ENCODE measurements at places on chromosomes 1 and 21.

DNA sequence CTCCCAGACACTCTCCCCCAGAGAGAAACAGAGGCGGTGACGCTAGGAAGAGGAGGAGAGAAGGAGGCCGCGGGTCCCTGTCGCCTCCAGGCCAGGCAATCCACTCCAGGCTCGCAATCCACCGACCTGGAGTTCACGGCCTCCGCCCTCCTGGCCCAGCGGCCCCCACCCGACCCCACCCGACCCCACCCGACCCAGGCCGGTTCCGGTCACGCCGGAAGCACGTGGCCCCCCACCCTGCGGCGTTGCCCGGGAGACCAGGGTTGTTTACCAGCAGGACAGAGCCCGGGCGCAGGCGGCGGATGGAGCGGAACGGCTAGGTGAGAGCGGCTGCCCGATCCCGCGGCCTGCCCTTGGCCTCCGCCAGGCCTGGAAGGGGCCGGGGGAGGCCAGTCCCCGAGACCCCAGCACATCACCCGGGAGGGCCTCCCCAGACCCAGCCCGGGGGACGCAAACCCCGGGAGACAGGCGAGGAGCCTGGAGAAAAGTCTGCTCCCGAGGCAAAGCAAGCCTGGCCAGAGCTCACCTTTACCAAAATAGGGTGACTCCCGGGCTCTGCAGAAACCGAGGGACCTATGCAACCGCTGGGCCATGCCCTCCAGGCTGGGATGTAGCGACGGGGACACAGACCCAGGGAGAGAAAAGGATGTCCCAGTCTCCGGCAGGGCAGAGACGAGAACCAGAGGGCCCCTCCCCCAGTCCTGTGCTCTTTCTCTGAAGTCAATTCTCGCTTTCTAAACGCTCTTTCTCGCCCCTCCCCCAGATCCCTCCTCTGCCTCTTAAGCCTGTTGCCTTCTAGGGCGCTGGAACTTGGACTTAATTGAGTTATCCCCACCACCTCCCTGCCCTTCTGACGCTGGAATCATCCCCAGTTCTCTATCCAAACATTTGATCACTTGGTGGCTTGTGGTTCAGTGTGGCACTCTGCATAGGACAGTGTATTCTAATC lies at the start of the genes PLA2G2C and UBXN10:
Gene PLA2G2C (minus strand): TSS at position 685 of the 949 bp plus-strand sequence. CDS start 9,155 bp downstream, outside the sequence.
Gene UBXN10 (plus strand): TSS at position 263 of the 949 bp plus-strand sequence. CDS start 4,466 bp downstream, outside the sequence.
- no peak for DNase-seq

GRCh38 chr1:67347688-67348472 lies 40.2 kb downstream of the IL12RB2 start:
- DNase-seq: peak; percentile 75

DNA sequence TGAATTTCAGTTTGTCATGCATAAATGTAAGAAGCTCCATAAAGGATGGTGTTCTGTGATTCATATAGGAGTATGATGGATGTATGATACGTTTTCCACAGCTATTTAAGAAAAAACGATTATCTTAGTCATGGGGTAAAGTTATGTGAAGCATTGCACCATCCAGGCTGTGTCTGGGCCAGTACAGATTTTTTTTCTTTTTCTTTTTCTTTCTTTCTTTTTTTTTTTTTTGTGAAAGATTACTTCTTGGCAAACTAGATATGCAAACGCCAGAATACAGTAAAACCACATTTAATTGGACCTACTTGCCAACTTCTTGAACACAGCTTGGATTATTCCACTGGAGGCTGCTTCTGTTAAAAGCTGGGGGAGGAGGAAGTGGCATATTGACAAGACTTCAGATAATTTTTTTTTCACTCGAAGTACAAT lies 14.9 kb downstream of the ZBTB18 start:
- DNase-seq: no peak

DNA sequence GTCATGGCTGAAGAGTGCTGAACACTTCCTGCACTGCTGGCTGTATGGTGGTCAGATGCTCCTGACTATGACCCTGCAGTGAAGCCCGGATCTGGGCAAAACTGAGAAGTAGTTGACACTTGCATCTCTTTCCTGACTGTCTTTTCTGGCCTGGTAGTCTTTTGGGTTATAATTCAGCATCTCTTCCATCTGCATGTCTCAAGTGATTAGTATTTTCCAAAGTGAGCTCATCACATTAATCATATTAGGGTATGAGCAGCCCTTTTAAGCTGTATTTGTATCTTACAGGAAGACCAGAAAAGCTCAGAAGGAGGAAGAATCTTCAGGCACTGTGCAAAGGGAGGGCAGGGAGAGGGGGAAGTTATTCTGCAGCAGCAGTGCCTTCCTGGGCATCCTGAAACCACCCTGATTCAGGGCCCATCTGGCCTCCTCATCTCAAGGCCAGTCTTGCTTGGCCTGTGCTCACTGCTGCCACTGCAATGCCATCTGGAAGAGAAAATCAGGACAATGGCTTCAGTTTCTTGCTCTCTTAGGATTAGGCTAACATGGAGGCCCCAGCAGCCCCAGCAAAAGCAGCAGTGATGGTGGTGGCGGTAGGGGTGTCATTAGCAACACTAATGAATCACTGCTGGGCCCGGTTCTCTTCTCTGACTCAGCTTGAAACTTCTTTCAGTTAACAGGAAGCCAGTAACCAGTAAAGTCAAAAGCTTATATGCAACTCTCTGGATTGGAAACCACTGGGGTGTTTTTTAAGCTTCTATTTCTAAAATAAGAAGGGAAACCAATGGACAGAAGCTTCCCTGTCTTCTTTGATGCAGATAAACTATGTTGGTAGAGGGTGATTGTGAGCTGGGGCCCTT lies 63.3 kb upstream of the WDR26 start:
- peak; percentile 70 for DNase-seq

GRCh38 chr1:67150931-67151330 lies 15.3 kb upstream of the IL23R start:
- no peak for DNase-seq

DNA sequence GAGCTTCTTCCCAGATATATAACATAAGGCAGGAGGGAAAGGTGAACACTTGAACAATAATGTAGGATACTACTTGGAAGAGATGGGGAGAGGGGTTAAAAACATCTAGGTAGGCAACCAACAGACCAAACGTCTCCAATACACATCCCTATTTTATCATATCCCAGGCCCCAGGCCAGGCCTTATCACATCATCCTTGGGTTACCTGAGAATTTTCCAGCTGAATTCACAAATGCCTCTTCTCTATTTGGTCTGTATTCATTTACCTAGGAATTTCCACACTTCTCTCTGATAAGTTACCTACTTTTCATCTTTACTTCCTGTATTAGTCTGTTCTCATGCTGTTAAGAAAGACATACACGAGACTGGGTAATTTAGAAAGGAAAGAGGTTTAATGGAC lies 141.9 kb upstream of the C1orf21 start:
- no peak for DNase-seq

DNA sequence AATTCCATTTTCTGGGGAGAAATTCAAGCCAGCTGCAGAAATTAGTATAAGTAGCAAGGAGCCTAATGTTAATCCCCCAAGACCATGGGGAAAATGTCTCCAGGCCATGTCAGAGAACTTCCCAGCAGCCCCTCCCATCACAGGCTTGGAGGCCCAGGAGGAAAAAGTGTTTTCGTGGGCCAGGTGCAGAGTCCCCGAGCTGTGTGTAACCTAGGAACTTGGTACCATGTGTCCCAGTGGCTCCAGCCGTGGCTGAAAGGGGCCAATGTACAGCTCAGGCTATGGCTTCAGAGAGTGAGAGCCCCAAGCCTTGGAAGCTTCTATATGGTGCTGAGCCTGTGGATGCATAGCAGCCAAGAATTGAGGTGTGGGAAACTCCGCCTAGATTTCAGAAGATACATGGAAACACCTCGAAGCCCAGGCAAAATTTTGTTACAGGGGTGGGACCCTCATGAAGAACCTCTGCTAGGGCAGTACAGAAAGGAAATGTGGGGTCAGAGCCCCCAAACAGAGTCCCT lies 286.3 kb downstream of the MATN1 start:
- DNase-seq: no peak

DNA sequence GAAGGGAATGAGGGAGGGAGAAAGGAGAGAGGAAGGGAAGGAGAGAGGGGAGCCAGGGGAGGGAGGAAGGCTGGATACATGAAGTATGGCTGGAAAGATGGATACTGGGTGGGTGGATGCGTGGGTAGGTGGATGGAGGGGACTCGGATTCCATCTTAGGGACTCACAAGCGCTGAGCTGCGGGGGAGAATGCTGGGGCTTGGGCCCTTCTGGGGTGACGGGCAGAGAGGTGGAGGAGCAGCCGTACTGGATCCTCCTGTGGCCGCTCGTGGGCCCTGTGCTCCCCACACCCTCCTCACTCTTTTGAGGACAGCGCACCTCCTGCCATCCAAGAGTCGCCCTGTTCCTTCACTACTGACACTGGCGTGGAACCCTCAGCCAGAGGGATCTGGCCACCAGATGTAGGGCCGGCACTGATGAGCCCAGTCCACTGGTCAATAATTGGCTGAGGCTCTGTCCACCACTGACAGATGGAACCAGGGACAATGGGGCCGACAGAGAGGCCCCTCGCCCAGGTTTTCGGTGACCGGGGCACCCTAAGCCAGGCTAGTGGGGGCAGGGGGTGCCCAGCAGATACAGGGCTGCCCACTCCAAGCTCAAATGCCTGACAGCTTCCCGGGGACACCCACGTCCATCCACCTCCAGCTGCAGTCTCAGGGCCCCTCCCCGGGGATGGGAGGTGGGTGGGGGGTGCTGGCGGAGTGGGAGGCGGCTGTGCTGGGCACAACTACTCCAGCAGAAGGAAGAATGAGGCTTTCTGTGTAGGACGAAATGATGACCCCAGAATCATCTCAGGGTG lies 4.4 kb upstream of the ACTRT2 start:
- no peak for DNase-seq

DNA sequence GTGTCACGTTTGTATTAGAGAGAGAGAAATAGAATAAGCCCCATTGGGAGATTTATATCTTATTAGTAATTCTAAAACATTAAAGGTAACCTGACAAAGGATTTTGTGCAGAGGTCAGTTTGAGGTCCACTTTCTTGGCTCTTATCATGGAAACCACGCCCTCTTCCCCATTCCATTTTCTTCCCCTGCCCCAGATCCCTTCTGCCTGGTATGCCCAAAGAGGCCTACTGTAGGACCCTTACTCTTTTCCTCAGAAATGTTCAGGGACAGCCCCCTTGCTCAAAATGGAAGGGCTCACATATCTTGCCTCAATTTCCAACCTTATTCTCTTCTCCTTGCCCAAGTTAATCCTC lies 9.6 kb downstream of the CCDC185 start:
- no peak for DNase-seq

GRCh38 chr1:85398391-85399064 lies 66.4 kb downstream of the DDAH1 start:
- no peak for DNase-seq

DNA sequence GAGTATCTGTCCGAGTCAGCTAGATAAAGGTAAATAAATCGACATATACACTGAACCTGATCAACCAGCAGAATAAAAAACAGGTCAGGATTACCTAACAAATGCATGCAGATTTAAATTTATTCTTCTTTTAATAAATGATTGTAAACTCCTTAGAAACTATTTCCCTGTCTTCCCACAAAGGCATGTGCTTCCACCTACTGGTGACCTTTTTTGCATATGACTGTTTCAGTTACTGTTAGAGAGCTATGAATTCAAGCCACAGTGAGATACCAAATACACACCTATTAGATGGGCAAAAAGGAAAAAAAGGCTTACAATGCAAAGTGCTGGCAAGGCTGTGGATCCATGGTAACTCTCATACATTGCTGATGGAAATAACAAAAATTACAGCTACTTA lies 957.4 kb upstream of the NCAM2 start:
- DNase-seq: no peak

GRCh38 chr1:241081473-241081872 lies 275.5 kb downstream of the RGS7 start:
- no peak for DNase-seq

DNA sequence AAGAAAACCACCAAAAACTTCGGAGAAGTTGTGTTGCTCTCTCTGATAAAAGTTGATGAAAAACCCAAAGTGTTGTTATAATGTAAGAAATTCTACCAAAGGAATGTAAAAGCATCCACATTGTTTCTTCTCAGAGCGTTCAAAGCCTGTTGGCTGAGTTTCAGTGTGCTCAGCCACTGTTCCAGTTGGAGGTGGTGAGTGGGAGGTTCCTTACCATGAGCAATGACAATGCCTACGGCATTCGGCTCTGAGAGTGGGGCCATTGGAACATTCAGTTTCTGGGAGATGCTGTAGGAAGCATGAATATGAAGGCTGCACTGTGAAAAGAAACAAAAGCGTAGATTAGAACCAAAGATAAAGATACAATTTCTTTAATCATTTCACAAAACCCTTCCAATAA lies 20.5 kb upstream of the MYBPHL start:
- no peak for DNase-seq

- no peak for DNase-seq
These were observed 3.8 kb downstream of the TAS1R3 start for GRCh38 chr1:1334835-1335234.

GRCh38 chr1:110787328-110788071 lies 85.4 kb upstream of the CD53 start:
- no peak for DNase-seq

DNA sequence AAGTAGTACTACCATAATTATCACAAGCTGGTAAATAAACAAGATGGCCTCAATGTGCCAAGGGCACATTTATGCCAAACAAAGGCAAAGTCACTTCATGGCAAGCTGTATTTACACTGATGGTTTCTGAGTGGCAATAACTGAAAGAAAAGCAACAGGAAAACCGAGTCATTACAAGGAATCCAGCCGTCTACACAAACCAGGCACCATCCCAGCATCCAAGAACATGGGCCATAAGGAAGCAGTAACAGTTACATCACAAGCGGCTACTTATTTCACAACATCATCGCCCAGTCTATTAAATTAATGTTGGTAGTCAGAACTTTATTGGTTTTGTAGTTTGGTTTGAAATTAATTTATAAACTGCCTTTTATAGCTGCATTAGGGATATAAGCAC lies 214.2 kb downstream of the RERE start:
- no peak for DNase-seq

DNA sequence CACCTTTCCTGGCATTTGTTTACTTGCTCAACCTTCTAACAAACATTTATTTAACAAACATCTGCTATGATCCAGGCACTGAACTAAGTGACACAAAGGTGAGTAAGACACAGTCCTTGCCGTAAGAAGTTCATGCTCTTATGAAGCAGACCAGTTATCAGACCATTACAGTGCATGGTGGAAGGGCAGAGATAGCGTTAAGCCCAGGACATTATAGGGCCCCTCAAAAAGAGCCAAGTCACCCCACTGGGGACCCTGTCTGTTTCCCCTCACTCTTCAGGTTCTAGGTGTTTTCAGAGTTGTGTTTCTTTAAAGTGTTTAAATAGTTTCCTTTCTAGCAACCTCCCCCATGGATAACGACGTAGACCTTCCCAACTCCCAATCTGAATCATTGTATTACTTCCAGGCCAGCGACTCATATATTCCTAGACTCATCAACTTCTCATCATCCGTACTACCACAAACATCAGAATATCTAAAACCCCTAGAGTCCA lies 39.3 kb downstream of the TCP10L start:
- no peak for DNase-seq
